ENCODE measurements at places on chromosomes 12 and 14. TPM values are rescaled to one million over a fixed set of nuclear protein-coding genes. Genes with fewer than 3 reads are reported as not detected.

DNA sequence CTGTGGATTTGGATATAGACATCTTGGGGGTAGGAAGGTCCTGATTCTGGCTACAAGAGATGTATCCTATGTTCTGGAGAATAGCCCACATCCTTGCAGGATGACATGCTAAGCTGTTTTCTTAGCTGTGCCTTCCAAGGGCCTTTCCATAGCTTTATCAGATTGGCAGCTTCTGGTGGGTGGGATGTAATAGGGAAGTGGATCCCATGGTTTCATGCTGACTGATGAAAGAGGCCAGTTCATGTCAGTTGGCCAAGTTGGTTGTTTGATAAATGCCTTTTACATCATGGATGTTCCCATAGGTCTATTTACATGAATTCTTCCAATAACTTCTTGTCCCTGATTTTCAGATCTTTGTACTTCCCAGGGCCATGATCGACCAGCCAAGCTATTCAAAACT, 169.1 kb upstream of the RMST start:
- no peak for DNase-seq

DNA sequence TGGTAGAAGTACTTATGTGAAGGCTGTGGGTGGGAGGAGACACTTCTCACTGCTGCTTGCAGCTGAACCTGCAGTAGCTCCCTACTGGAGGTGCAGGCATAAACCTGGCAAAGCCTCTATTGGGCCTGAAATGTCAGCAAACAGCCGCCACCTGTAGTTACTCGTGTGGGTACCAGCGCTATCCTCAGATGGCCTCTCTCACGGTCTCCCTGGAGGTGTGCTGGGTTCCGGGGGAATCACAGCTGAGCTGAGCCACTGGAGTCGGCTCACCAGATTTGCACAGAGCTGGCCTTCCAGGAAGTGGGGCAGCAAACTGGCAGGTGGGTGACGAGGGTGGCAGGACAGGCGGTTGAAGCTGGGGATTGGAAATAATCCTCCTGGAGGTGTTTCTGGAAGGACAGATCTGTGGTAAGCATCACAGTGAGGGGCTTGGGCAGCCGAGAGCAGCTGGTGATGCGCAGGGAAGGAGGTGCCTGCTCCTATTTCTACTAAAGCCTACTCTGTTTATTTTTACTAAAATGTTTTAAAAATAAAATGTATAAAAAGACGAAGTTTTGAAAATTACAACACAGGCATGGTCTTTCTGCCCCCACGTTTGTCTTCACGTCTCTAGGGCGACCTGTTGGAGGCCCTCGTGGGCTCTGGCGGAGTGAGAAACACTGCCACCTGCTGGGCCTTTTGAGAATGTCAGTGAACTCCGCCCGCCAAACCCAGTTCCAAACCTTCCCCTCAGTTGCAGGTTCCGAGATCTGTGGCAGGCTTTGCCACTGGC, 67.8 kb upstream of the PLEKHG3 start:
- no peak for DNase-seq

DNA sequence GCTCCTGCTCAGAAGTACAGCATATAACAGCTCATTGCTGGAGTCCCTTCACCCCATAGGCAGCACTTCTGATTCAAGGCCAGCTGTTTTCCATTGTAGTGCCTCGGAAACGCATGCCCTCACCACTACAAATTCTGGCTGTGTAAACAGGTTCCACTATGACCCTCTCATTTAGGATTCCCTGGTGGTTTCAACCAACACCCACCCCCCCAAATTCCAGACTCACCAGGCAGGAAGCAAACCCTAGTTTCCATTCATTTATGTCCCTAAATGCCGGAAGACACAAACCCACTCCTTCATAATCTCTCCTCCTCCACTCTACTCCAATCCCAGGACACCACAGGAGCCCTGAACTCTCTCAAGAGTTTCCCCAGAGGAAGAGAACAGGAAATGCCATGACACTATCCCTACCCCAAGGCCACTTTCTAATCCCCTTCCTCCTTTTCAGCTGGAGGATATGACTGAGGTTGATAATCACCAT, 75.9 kb upstream of the TMPO start:
- DNase-seq = no peak

- DNase-seq = no peak
These were observed 32.0 kb downstream of the TSHR start for GRCh38 chr14:80987235-80988032.

Gene FOXA1
- 0.61 TPM for total RNA-seq

DNA sequence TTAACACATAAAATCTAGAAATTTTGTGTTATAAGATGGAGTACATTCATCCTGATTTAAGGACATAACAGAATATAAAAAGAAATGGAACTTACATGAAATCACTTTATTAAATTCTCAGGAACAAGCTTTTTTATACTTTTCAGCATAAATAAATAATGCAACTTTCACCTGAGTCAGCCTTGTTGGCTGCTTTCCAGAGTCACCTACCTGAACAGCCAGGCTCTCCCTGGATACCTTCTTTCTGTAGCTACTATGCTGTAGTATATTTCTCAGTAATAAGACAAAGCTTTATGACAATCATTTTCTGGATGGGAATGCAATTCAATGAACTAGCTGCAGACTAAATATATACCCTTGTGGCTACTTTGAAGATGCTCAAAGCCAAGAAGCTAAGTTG, 111.9 kb downstream of the NTS start:
- no peak for DNase-seq

- no peak for DNase-seq
These were observed 729.2 kb downstream of the LRFN5 start for GRCh38 chr14:42335918-42336317.

GRCh38 chr14:103091041-103091882, 3.3 kb upstream of the EXOC3L4 start:
- DNase-seq = no peak

- no peak for DNase-seq
These were observed 60.6 kb downstream of the SLC25A47 start for GRCh38 chr14:100383727-100384158.

DNA sequence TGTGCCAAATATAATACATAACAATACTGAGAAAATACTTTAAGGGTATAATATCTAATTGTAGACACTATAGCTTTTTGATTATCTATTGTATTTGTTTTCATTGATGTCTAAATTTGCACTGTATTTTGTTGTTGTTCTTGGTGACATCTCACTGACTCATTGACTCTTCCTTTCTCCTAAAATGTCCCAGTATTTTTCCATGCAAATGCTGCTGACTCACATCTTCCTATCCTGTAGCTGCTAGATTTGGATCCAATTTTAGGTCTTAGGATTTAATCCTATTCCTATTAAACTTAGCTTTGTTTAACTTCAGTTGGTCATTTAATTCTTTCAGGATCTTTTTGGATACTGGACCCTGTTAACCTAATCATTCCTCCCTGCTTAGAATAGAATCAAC, 148.5 kb downstream of the TMTC2 start:
- no peak for DNase-seq

Gene RNASE7
- not detected for total RNA-seq

Gene ACOT4
- total RNA-seq = 1.9 TPM

Gene RALGAPA1
- 22.8 TPM for total RNA-seq

- no peak for DNase-seq
These were observed 2.2 kb downstream of the ANGEL1 start for GRCh38 chr14:76810525-76810924.
